ENCODE measurements at places on chromosomes 13 and 19.
A peak's percentile ranks its signal among the peaks of the same experiment; 100 is the strongest.

DNA sequence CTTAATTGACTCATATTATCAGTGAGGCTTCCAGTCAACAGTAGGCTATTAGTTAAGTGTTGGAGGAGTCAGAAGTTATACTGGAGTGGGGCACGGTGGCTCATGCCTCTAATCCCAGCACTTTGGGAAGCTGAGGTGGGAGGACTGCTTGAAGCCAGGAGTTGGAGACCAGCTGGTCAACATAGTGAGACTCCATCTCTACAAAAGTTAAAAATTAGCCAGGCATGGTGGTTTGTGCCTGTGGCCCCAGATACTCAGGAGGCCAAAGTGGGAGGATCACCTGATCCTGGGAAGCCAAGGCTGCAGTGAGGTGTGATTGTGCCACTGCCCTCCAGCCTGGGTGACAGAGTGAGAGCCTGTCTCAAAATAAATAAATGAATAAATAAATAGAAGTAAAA is 53.2 kb downstream of the COMP start:
- DNase-seq, result no peak

DNA sequence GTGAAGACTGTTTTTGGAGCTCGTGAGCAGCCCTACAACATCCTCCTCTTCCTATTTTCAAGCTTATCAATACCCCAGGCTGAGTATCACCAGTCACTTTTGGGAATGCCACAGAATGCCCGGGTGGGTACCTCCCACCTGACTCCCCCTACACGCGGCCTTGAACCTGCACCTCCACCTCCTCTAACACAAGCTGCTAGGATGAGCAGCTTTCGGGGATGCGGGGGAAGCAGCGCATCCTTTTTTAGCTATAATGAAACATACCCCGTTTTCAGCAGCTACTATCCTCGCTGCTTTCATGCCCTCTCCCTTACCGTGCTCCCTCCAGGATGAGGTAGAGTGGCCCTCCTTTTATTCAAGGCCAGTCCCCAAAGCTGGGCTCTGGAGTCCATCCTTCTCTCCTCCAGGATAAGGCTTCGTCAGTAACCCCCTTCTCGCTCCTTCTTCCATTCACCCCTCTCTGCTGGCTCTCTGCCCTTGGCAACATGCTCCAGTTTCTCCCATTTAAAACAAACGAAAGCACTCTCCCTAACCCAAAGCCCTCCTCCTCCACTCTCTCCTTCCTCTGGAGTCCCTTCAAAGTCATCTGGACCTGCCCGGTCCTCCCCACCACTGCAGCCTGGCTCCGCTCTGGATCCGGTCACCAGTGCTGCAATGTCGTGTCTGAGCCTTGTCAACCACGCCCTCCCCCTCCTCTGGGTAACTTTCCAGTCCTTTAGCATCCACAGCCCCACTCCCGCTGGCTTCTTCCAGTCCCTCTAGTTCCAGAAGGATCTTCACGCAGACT is 55.3 kb downstream of the STK24 start:
- no peak for DNase-seq

GRCh38 chr19:5112681-5113575 is 144.0 kb downstream of the KDM4B start:
- no peak for DNase-seq

DNA sequence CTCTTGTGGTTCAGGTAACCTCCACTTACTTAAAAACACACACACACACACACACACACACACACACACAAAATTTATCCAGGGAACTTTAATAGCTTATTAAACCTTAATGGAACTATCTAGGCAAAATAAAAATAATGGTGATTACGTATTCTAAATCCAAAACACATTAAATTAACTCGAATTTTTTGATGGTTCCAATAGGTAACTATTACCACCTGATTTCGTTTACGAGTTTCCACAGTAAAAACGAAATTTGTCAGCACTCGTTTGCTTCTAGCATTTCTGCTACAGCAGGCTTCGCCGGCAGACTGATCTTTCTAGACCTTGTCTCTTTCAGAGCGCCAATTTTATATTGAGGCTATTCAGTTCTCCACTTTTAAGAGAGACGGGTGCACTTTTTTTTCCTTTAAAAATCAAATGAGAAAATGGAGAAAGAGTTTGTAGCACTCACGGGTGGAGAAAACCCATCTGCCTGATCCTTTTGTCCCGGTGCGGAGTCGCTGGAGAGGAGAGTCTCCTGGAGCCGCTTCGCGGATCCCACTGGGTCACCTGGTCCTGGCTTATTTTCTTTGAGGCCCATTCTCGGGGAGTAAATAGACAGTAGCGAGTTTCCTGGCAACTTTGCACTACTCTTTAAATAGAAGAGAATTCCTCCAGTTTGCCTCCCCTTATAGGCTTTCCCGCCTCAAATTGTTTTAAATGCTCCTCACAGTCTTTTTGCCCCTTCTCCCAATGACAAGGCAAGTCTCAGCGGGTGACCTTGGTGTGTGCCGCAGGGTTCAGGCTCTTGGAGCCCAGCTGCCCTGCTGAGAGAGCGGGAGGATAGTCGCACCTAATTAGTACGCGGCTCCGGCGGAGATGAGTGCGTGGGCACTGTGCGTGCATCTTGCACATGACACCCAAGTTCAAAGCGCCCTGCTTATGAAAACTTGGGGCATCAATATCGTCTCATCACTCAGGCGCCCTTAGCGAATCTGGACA is 117.0 kb downstream of the KCNRG start:
- DNase-seq, result no peak

GRCh38 chr19:1837625-1838105 is 10.6 kb downstream of the REXO1 start:
- no peak for DNase-seq

DNA sequence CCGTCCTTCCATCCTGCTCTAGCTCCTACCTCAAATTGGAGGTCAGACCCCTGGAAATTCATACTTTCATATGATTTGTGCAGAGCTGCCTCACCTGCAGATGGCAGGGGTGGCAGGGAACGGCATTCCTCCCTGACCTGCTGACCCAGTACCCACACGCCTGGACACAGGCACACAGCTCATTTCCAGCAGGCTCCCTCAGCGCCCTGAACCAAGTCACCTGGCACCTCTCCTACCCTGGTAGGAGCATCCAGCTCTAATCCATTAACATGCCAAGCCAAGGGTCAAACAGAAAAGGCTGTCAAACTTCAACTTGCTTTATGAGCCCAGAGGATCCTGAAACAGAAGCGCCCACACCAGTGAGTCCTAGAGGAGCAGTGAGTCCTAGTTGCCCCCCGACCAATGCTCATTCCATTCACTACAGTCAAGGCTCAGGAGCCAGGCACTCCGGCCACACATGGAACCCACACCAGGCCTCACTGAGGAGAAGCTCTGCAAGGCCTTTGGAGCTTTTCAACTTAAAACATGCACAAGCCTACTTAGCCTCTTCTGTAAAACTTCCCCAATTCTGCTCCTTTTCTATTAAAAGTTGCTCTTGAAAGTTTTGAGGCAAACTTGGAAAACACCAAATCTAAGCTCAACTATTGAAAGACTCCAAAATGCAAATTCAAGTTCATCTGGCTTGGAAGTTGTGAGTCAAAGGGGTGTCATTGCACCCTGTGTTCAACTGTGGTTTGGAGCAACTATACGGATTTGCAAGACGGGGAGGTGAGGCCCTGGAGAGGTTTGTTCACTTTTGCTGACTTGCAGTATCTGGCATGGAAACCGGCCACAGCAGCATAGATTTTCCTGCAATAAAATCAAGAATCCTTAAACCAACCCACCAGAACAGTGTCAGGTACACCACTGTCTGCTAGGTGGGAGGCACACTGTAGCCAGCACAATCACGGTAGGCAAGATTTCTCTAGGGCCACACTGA is 96.7 kb downstream of the CRYL1 start:
- DNase-seq, result no peak

- no peak for DNase-seq
These were observed 1289.4 kb downstream of the PCDH9 start for GRCh38 chr13:65940720-65941119.

DNA sequence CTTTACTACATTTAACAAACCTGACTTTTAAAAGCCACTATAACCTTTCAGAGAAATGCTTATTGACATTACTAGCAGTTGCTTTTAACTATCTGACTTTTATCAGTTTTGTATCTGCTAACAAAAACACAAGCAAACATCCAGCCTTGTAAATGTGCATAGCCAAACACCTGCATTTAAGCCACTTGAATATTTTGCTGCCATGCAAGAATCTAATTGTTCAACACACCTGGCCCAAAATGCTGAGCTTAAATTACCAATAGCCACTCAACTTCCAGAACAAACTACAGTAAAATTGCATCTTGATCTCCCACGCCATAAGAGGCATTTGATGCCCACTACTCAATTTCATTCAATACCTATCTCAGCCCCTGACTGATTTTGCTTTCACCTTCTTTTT is 9.3 kb downstream of the ZIC5 start:
- DNase-seq, result no peak

DNA sequence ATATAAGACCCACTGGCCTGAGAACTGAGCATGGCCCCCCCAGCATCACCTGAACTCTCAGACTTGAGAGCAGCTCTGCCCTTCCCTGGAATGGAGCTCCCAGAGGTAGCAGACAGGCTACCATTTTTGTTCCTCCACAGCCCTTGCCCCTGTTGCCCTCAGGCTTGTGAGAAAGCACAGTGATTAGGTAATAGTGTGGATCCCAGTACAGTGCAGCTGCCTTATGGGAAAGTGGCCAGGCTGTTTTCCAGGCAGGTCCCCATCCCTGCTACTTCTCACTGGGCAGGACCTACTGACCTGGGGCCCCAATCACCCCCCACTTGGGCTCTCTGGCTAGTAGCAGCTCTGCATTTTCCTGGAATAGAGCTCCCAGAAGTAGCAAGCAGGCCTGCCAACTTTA is 834.0 kb downstream of the DACH1 start:
- DNase-seq, result no peak

DNA sequence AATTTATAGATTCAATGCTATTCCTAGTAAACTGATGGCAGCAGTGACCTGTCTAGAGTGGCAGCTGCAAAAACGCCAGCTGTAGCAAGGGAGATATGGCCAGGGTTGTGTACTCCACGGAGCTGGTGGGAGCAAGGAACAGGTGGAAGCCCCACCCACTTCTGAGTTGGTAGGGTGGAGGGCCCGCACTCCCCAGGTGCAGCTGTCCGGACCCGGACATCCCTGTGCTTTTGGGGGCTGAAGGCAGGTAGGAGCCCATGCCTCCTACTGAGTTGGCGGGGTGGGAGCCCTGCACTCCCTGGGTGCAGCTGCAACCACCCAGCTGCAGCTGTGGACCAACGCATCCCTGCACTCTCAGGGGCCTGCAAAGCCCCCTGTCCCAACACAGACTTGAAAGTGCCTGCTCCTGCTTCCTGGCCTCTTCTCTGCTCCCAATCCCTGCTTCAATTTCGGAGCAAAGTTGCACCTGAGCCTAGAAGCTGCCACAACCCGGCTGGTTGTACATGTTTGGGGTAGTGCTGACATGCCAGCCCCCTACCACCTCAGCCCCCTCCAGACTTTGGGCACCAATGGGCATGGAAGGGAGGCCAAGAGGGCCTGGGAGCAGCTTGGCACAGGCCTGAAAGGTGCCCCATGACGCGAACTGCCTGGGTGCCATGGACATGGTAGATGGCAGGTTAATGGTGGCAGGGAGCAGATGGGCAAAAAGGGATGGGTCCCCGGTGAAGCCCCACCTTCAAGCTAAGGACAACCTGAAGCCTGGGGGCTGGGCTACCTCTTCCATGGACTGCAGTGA is 19.8 kb downstream of the UGGT2 start:
- no peak for DNase-seq

GRCh38 chr13:76732367-76732766 is 153.8 kb downstream of the KCTD12 start:
- DNase-seq, result no peak

- no peak for DNase-seq
These were observed 778.3 kb upstream of the SLC10A2 start for GRCh38 chr13:103844471-103844870.

GRCh38 chr19:38655148-38655824 is 7.8 kb downstream of the ACTN4 start:
- no peak for DNase-seq

DNA sequence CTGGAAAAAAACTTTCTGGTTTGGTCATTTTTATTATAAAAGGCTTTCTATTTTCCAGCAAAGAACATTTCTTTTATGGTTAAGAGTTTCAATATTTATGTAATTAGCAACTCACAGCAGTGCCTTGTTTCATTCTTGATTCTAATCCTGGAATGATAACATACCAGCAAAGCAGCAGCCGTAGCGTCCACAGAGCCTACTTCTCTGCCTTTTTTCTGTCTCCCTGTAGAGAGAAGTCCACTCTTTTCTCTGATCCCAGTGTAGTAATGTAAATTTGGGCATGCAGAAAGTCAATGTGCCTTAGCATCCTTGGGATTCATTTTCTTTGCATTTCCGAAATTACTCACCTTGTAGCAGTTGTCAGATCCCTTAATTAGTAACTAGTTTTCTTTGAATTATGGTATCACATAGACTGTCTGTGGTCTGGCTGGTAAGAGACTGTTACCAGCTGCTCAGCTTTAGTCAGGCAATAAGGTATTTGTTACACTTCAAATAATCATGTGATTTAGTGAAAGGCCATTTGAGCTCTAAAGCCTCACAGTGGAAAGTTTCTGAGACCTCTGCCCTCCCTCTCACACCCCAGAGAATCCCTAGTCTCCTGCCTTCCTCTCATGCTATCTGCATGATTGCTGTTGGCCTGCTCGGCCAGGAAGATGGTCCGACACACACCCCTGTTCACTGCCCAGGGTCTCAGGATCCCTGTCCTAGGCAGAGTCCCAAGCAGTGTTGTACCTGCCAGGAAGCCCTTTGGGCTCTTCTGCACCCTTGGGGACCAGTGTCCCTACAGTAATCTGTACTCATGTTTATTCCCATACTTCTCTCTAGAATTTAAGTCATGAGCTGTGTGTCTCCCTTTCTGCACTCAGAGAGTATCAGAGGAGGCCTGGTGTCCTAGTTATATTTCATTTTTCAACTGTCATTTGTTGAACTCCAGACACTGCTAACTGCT is 86.3 kb downstream of the LRCH1 start:
- DNase-seq, result no peak

GRCh38 chr19:32345261-32346207 is at the start of gene ZNF507:
Gene ZNF507 (plus strand): TSS chr19:32345610. CDS start chr19:32352831, 7,221 bp downstream.
- peak; percentile 91 for DNase-seq

- DNase-seq, result no peak
These were observed 690.9 kb downstream of the SLITRK6 start for GRCh38 chr13:85108356-85108755.

- DNase-seq, result no peak
These were observed 22.6 kb downstream of the ELF1 start for GRCh38 chr13:40996426-40997092.

DNA sequence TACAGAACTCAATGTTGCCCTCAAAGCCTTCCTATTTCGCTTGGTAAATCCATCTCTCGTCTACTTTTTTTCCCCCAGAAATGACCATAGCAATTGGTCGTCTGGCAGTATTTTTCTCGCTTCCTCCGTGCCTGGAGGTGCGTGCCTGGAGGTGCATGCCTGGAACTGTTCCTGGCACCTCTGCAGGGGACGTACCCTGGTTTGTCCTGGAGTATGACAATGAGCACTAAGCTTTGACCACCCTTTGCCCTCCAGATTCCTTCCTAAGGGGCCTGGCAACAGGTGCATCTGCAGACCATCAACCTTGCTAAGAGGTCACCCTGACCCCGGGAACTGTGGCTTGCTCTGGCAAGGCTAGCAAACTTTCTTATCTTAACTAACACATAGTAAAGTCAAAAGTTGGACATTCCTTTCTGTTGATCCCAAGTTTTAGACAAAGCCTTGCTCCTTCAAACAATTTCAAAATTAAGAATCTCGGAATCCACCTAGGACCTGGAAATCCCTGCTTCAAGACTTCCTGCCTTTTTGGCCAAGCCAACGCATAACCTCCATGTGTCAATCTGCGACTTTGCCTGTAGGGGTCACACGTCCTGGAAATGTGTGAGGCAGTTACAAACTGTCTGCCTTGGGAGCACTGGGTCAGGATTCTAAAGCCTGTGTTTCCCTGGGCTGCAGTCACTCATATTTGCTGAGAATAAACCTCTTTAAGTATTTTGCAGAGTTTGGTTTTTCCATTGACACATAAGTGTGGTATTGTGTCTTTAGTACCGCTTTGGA is 28.8 kb upstream of the TUBGCP3 start:
- DNase-seq, result no peak

All from NCI-H446 (cell line).